ENCODE measurements at places on chromosomes 5 and 9.

GRCh38 chr5:117888688-117889087 lies 1099.7 kb downstream of the DTWD2 start:
- no peak for DNase-seq

DNA sequence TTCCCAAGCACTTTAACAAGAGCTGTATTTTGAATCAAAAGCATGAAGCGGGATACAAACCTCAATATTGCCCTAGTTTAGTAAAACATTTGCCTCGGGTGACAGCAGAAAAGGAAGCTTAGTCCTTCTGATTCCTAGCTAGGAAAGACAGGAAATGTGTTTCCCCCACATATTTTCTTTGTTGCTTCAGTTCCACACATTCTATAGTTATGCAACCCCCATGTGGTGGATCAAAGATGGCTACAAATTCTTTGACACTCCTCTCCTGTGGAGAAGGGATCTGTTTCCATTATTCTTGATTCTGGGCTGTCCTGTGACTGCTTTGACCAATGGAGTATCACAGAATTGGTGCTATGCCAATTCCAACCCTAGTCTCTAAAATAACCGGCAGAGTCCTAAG lies 89.1 kb upstream of the SLC30A5 start:
- DNase-seq = no peak

DNA sequence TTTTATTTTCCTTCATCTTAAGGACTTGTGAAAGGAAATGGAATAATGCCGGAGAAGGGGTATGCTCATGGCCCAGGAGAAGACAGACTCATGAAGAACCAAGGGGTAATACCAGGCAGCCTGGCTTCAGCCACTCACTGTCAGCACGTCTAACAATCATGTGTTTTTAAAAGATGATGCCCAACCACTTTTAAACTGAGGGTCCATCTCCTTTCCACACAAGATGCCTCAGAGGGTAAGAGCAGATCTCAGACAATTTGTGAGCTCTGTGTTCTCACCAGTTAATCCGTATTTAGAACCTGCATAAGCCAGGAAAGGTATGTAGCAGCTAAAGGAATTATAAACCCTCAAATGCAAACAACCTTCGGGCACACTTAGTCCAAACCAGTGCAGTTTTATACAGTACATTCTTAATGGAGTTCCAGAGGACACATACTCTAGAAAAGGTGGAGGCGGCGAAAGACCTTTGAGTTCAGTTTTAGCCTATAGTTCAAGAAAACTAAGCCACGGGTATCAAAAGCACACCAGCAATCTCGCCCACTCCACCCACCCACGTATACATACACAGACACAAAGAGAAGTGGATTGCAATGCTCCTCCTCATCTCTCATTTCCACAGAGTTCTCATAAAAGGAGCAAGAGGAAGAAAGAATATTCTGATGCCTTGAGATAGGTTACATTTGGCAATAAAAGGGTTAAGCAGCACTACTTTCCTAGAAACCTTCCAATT lies 2.6 kb downstream of the DIAPH1 start:
- DNase-seq = no peak

GRCh38 chr5:80608731-80609130 lies 38.7 kb upstream of the ANKRD34B start:
- DNase-seq = no peak

DNA sequence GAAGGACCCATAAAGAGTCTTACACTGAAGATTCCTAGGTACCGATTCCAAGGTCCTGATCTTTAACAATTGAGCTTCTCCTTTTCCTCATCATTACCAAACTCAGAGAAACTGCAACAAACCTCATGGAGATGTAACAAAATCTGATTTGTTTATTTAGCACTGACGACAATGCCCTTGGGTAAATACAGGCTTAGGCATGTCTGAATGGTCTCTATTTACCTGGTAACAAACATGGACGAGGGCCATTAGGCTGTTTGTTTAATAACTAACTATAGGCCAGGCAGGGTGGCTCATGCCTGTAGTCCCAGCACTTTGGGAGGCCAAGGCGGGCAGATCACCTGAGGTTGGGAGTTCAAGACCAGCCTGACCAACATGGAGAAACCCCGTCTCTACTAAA lies 333.3 kb downstream of the AGTPBP1 start:
- no peak for DNase-seq

DNA sequence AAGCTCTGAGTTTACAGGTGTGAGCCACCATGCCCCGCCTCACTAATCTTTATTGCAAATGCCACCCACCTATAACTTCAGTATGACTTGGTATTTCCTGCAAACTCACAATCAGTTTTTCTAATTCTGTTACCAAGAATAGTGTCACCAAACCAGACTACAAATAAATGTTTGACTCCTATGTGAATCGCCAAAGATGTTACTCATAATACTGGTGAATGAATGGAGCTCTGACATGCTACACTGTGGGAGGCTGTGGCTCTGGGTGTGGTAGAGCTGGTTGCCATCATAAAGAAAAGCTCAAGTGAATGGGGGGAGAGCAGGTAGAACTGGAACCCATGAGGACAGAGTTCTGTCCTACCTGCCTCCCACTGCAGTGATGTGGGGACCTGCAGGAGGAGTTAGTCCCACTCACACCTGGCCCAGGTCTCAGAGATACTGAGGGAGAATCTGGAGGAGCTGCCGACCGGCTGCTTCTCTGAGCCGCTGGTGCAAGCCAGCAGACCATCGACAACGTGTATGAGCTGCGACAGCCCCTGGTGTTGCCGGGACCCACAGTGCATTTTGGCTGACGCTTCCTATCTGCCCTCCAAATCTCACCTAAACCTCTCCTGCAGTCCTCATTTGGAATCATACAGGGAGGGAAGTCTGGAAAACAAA lies 95.7 kb downstream of the ENTREP1 start:
- no peak for DNase-seq

- no peak for DNase-seq
Measured at GRCh38 chr9:108671794-108672193, 184.0 kb downstream of the ACTL7B start.

GRCh38 chr9:135065151-135065550 lies 22.3 kb upstream of the OLFM1 start:
- no peak for DNase-seq

DNA sequence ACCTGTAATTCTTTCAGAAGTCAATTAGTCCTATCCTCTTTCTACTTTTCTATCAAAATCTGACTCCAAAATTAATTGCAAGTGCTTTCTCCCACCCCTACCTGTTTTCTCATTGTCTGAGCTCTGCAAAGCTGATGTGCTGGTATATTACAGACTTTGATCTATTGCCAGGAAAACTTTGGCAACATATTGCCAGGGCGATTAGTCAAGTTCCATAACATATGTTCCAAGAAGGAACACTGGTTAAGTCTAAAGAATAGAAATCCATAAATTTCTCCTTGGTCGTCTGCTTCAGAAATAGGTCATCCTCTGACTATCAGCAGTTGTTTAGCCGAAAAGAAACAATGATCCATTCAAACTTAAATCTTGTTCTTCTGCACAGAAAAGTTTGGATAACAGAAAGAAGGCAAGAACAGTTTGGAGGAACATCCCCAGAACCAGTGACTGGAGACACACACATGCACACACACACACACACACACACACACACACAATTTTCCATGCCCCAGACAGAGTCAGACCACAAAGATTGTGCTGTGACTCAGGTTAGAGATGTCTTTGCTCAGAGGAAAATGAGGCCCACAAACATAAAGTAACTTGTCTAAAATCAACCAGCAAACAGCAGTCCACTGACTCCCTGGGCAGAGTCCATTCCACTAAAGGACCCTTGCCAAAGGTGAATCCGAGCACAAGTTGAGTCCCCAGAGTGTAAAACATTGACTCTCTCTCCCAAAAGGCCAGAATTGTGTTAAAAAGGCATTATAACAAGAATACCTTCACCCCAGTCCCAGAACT lies 202.1 kb downstream of the DEPDC1B start:
- no peak for DNase-seq

DNA sequence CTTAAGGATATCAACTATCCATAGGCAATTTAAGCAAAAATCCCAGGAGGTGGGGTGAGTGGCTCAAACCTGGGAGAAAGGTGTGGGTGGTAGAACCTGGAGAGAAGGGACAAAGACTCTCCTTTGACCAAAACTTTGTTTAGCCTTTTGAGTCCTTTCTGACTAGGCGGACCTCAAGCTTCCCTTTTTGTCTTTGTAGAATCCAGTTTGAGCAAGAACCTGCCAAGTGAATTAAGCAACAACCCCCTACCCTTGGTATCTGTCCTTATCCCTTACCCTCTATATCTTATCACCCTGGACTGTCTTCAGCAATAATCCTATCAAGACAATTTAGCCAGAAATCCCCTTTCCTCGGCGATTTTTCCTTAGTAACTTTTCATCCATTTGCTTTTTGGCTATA lies 53.5 kb upstream of the SLC28A3 start:
- DNase-seq = no peak

GRCh38 chr5:134209477-134210245 lies 16.2 kb downstream of the PPP2CA start:
- no peak for DNase-seq

GRCh38 chr5:134975078-134975715 lies 7.5 kb downstream of the CATSPER3 start:
- DNase-seq = no peak

- peak; percentile 59 for DNase-seq
Measured at GRCh38 chr5:131171276-131171810, 599 bp downstream of the LYRM7 start.

GRCh38 chr5:82820961-82821845 lies 256.0 kb downstream of the TMEM167A start:
- no peak for DNase-seq

DNA sequence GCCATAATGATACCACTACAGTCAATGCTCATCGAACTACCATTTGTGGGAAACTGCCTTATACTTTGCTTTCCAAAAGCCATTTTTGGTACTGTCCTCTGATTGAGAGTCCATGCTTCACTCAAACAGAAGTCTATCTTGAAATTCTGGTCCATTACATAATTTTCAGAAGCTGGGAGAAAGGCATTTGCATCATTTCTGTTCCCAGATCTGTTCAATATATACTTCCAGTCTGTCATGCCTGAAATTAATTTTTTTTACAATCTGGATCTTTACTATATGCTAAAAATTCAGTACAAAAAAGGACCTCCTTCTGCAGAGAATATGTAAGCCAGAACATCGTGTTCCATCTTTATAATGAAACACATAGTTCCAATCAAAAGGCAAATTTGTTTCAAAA lies 528.9 kb upstream of the MEF2C start:
- DNase-seq = no peak

DNA sequence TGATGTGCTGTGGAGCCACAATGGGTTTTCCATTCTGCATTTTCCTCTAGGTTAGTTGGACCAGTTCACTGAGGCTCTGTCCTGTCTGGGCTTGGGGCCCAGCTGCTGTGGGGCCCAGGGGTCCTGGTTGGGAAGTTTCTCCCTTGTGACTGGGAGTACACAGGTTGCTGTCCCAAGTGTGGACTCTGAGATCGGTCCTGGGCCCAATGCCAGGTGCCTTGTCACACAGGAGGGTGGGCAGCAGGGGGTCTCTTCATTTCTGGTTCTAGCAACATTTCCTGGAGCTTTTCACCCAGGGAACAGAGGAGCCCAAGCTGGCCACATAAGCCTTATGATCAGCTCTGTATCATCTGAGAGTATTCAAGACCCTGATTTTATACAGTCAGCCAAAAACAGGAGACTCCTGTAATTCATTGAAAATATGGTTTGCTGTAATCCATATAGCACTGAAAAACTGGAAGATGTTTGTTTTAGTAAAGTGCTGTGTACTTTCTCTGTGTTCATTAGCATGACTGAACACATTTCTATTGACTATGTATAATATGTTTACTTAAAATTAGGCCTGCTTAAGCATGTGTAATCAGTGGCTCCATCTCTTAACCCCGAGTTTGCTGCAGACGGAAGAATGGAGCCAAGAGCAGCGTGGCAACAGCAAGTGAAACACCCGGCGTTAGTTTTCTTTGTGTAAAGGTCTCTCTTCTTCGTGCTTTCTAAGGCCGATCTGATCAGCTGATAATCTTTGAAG lies 62.5 kb downstream of the MVB12B start:
- no peak for DNase-seq

DNA sequence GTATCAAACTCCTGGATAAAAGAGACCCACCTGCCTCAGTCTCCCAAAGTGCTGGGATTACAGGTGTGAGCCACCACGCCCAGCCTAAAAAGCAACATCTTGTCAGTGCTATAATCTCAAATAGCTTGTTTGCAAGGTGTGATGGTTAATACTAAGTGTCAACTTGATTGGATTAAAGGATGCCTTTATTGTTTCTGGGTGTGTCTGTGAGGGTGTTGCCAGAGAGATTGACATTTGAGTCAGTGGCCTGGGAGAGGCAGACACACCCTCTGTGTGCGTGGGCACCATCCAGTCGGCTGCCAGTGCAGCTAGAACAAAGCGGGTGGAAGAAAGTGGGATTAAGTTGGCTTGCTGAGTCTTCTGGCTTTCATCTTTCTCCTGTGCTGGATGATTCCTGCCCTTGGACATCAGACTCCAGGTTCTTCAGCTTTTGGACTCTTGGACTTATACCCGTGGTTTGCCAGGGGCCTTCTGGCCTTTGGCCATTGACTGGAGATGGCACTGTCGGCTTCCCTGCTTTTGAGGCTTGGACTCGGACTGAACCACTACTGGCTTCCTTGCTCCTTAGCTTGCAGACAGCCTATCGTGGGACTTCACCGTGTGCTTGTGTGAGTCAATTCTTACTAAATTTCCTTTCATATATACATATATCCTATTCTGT lies 28.1 kb downstream of the TARS1 start:
- no peak for DNase-seq

DNA sequence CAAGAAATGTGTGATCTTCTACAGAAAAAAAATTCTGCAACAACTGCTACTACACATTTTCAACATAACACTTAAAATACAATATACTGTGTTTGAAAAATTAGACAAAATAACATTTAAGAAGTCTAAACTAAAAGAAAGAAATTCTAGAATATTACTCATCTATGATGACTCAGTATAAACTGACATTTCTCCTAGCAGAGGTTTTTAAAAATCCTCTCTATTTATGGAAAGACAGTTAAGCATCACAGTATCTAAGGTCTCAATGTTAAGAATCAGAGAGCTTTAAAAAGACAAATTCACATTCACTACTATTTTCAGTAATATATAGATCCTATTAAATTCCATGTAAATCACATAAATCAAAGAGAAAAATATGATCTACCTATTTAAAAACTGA lies 61.3 kb downstream of the NR2F1-AS1 start:
- DNase-seq = no peak

GRCh38 chr5:178396796-178397720 lies 164.5 kb upstream of the PHYKPL start:
- no peak for DNase-seq

- DNase-seq = no peak
Measured at GRCh38 chr5:17360879-17361278, 137.2 kb upstream of the TAF11L2 start.

DNA sequence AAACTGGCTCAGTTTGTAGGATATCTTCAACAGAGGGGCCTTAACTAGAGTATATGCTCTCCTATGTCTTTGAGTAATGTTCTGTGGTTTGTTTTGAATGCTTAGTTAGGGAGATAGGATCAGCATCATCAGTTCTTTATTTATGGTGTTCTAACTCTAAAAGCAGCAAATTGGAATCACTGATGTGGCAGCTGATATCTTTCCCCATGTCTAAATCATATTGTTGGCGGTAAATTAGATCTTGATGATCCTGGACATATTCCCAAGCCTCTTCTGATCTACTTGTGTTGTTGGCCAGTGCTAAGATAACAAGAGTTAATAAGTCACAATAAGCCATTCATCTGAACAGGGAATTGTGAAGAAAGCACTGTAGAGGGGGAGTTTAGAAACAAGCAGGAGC lies 332.4 kb upstream of the DAB2 start:
- no peak for DNase-seq

GRCh38 chr5:92401492-92401891 lies 1018.4 kb upstream of the ARRDC3 start:
- no peak for DNase-seq

- no peak for DNase-seq
Measured at GRCh38 chr5:59864718-59865117, 28.8 kb downstream of the PDE4D start.
